Mucosa of gallbladder (tissue), 1 donor: ENCODE measurements at places on chromosomes 1 and 21. TPM values are rescaled to one million over a fixed set of nuclear protein-coding genes. Genes with fewer than 3 reads are reported as not detected.

Gene LCE1C
- not detected for total RNA-seq

Gene CD1D
- 7.2 TPM for total RNA-seq

Gene FHAD1
- 1.7 TPM for total RNA-seq

Gene CELA2A
- 1.8 TPM for total RNA-seq

Gene ARHGEF16
- total RNA-seq: 81.4 TPM

Gene PDC
- total RNA-seq: not detected

Gene ERO1B
- total RNA-seq: 62.1 TPM

Gene C1orf226
- total RNA-seq: 31.4 TPM

Gene C1orf87
- not detected for total RNA-seq

Gene SLAMF7
- total RNA-seq: 2.7 TPM

Gene TRMT13
- total RNA-seq: 11.1 TPM

Gene LRRC8B
- total RNA-seq: 21.0 TPM

Gene PRAMEF2
- total RNA-seq: not detected

Gene CDCA8
- 2.5 TPM for total RNA-seq

Gene TAS1R1
- total RNA-seq: 0.49 TPM

Gene KCNT2
- total RNA-seq: 6.0 TPM

Gene SLC2A1
- 142 TPM for total RNA-seq

Gene CASQ1
- total RNA-seq: 0.37 TPM

Gene HMGCS2
- total RNA-seq: 22.1 TPM

Gene TNFRSF18
- total RNA-seq: 1.1 TPM

Gene ATP6V1G3
- total RNA-seq: not detected
